Stimulated activated CD8-positive, alpha-beta memory T cell treated with anti-CD3 and anti-CD28 coated beads, Interleukin-2, amount 100 ng/mL, for 48 hours (primary cell): ENCODE measurements at places on chromosomes 11 and 22.

GRCh38 chr22:32800158-32800882 lies 1.2 kb upstream of the TIMP3 start:
- DNase-seq: no peak

GRCh38 chr22:40631925-40632324 lies 4.6 kb downstream of the MRTFA start:
- no peak for DNase-seq

DNA sequence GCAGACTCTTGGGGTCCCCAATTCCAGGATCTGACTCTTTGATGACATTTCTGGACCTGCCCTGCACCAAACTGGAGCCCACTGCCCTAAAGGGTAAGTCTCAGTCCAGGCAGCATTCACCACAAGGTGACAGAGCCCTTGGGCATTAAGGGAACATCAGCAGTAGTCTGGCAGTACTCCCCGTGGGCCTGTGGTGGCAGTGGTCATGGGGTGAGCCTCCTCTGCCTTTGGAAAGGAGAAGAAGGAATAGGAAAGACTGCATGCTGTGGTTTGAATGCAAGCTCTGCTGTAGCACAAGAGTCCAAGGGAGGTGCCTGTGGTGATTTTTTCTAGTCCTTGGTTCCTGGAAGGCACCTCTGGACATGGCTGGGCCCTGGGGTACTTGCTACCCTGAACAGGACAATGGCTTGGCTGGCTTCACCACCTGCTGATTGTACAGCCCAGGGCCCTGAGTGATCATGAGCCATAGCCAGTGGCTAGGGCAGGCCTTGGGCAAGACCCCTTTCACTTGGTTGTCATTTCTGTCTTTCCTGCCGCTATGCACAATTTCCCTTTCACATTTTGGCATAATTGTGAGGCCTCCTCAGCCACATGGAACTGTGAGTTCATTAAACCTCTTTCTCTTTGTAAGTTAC lies 160.7 kb upstream of the GRIA4 start:
- no peak for DNase-seq

- no peak for DNase-seq
Measured at GRCh38 chr22:43562843-43563242, 151.0 kb downstream of the MPPED1 start.

DNA sequence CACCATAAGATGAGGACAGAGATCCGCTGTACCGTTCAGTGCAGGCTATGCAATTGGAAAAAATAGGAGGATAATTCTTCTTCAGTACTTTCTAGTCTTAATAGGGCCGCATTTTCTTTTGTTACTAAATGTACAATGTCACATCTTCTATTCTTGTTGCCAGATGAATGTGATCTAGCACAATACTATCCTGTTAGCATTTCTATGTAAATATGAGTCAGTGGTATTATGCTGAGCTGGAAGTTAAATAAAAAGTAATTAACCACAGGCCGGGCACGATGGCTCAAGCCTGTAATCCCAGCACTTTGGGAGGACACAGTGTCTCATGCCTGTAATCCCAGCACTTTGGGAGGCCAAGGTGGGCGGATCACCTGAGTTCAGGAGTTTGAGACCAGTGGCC lies 24.4 kb upstream of the BIRC3 start:
- no peak for DNase-seq

- no peak for DNase-seq
Measured at GRCh38 chr11:73978576-73979086, 4.0 kb downstream of the UCP2 start.

GRCh38 chr11:76073724-76074123 lies 132.6 kb downstream of the WNT11 start:
- DNase-seq: no peak

- no peak for DNase-seq
Measured at GRCh38 chr11:113538451-113539412, 63.5 kb upstream of the DRD2 start.

- no peak for DNase-seq
Measured at GRCh38 chr11:66934950-66935779, 23.0 kb downstream of the PC start.

- DNase-seq: no peak
Measured at GRCh38 chr11:119023741-119024140, 5.2 kb downstream of the TRAPPC4 start.

- no peak for DNase-seq
Measured at GRCh38 chr11:100472727-100473389, 214.2 kb upstream of the ARHGAP42 start.

- no peak for DNase-seq
Measured at GRCh38 chr11:127627204-127627603, 626.6 kb upstream of the KIRREL3 start.

- no peak for DNase-seq
Measured at GRCh38 chr11:130043575-130043974, 26.1 kb upstream of the APLP2 start.

- no peak for DNase-seq
Measured at GRCh38 chr11:19918302-19919049, 205.8 kb downstream of the NAV2 start.
